ENCODE measurements at places on chromosomes 4 and X.

GRCh38 chr4:114598191-114599121, at the start of gene UGT8:
UGT8 (plus strand) TSS chr4:114598807; CDS start chr4:114622881, 24,074 bp downstream.
- DNase-seq, result peak; percentile 6

GRCh38 chrX:11446336-11446735, 153.1 kb downstream of the AMELX start:
- peak; percentile 71 for DNase-seq

DNA sequence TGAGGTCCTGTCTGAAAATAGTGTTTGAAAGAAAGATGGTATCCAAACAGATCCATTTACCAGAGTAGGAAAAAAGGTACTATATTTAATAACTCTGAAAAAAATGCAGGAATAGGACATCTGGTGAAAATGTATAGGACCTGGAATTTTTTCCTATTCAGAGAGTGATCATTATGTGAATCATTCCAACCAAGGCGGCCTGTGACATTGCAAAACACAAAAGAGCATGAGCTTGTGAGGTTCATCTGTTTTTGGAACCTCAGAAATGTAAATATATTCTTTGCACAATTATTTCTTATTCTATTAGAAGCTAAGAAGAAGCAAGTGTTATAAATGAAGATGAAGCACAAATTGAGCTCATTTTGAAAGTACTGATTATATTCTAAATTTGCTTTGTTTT, 2.0 kb downstream of the C4orf51 start:
- peak; percentile 60 for DNase-seq

DNA sequence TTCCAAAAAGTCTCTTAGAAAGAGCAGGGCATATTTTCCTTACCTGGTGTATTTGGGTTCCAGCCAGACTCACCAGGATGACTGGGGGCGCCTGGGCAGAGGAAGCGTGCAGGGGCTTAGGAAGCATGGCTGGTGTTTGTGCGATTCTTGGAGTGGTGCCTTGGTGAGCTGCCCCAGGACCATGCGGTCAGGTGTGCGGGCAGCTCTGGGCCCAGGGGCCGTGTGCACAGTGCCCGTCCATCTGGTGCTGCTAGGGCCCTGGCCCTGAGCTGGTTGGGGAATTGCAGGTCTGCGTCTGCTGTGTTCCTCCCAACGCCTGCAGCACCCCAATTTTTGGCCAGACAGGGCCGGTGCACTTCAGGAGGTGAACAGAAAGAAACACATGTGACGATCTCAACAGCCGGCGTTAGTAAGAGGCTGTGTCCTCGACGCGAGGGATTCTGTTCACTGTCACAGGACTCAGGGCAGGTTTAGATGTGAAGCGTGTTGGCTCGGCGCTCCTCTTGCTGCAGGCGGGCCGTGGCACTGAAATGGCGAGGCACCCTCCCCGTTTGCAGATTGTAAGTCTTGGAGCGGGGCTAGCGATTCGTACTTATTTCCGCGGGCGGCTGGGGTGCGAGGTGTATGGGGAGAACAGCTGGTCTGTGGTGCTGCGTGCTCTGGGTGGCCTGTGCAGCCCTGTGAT, 15.2 kb downstream of the RGS12 start:
- DNase-seq, result no peak

DNA sequence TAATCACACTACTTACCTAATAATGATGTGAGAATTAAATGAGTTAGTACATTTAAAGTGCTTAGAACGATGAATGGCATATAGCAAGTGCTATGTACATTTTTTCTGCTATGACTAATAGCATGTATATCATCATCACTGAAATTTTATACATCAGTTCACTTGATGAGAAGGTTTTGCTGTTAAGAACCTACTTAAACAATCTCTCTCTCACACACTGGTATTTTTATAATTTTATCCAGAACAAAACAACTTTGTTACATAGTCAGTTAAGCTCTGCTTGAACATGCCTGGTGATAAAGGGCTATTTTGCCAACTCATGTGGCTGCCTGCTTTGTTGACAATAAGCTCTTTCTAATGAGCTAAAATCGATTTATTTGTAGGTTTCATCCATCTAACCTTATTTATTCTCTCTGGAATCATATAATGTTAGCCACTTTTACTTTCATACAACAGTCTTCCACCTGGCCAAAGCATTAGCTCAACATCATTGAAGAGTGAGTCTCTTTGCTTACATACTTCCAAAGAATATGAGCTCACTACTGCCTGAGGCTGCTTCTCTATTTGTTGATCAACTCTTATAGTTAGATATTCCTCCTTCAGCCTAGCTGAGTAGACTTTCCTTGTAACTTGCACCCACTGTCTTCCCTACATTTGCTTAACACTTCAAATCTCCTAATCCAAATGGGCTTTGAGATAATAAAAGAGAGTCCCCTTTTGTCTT, 372.7 kb upstream of the BOD1L1 start:
- no peak for DNase-seq

DNA sequence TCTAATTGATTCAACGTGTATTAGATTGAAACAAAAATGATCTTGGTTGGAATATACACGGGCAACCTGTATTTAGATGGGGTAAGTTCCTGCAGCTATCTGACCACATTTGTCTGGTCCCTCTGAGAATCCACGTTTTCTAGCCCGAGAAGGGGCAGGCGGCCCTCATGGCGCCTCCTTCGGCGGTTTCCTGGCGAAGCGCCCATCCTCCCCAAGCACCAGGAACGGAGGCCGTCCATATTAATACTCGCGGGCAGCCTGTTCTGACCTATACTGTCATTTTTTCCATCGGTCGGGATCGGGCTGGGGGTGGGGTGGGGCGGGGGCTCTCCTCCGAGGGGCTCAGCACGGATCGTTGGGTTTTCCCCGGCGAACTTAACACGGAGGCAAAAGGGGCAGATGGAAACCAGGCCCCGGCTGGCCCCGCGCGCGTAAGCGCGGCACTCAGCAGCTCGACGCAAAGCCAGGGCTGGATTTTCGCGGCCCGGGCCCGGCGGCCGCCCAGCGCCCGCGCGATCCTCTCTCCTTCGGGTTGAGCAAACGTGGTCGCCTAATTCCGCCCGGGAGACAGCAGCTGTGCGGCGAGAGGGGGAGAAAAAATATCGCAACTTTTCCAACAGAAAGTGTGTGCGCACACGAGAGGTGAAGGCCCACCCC, 77.2 kb upstream of the BCOR start:
- DNase-seq, result no peak

DNA sequence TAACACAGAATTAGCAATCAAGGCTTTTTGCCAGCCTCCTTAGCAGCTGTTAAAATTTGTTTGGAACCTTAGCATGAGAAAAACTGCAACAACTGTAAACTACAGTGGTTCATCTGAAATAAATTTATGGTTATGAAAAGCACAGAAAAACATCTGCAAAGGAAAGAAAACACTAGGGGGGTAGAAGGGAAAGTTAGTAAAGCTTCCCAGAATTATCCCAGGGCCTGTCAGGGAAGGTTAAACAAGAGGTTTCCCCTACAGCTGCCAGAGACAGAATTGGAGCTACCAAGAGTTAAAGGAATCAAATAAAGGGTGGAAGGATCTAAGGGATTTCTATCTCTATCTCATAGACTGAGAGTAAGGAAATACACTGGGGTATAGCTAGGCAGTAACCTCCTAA, 234.7 kb upstream of the DIAPH2 start:
- DNase-seq, result no peak
